ENCODE measurements at places on chromosomes 4 and X.
A peak's percentile ranks its signal among the peaks of the same experiment; 100 is the strongest.

DNA sequence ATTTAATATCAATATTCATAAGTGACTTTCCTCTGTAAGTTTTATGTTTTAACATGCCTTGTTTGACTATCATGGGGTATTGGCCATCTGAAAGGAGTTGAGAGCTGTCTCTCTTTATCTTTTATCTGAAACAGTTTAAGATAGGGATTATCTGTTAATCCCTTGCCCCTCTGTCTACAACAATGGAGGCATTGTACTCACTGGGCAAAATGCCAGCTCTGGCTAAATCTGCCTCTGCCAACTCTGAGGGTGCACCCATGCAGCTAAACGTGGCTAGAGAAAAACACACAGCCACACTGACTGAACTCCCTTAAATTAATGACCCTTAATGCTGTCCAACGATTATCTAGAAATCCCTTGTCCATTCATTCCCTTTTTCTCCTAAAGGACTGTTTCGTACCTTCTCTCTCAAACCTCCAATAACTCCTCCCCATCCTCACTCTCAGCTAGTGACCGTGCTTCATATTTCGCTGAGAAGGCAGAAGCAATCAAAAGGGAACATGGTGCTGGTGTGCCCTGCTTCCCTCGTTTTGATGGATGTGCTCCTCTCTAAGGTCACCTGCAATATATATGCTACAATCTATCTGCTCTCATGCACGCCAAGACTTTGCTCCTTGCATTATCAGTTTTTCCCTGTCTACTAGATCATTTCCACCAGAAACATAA, 10.3 kb downstream of the PHKA2 start:
- DNase-seq, result no peak

GRCh38 chr4:117417856-117418255, 332.5 kb upstream of the TRAM1L1 start:
- DNase-seq, result no peak

GRCh38 chr4:56752985-56753384, 68.5 kb downstream of the SPINK2 start:
- DNase-seq, result no peak

DNA sequence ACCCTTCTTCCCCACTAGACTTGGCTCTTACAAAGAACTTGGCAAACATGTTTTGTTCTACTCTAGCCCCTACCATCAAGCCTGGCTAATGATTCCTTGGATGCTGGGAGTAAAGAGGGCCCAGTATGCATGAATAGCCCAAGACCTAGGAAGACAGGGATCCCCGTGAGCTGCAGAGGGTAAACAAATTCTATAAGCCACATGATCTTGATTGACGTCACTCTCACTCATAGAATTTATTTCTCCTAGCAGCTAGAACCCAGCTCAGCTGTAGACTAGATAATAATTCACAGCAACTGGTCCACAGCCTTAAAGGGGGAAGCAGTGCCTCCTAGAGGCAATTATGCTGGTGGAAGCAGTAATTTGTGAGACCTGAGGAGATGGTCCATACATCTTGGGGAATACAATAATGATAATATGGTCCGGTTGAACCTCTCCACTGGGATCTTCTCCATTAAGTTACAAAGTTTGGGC, 16.1 kb upstream of the USO1 start:
- DNase-seq, result peak; percentile 39

DNA sequence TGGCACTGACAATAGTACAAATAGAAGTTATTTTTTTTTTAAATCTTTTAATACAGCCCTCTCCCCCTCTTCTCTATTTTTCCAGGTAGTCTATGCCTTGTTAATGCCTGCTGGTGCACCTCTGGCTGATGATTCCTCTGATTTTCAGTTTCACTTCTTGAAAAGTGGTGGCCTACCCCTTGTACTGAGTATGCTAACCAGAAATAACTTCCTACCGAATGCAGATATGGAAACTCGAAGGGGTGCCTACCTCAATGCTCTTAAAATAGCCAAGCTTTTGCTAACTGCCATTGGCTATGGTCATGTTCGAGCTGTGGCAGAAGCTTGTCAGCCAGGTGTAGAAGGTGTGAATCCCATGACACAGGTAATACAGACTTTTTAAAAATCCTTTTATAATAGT, 99.1 kb downstream of the USP9X start:
- peak; percentile 7 for DNase-seq

DNA sequence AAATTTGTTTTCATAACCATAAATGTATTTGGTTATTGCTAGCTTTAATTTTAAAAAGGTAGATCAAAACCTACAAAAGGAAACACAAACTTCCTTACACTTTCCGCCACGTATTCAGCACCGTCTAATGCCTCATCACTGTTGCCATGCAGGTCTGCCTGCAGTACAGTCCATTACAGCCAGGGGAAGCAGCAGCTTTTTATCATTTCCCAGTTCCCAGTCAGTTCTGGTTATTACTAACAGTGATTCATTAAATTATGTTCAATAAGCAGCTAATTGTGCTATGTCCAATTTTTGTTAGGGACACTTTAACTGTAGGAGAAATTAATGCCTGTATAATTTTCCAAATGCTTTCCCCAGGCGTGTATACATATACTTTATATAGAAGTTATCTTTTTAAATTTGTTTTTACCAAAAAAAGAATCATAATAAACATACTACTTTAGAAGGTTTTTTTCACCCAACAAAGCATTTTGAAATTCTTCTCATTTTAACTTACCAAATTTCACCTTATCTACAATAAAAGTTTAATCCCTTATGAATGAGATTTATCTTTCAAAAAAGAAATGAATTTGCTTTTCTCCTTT, 93.3 kb downstream of the ANXA3 start:
- peak; percentile 78 for DNase-seq

All from suppressor macrophage treated with lipopolysaccharide for 4 hours (primary cell).